Cardiac fibroblast (primary cell): ENCODE measurements at places on chromosomes 1 and 21.

DNA sequence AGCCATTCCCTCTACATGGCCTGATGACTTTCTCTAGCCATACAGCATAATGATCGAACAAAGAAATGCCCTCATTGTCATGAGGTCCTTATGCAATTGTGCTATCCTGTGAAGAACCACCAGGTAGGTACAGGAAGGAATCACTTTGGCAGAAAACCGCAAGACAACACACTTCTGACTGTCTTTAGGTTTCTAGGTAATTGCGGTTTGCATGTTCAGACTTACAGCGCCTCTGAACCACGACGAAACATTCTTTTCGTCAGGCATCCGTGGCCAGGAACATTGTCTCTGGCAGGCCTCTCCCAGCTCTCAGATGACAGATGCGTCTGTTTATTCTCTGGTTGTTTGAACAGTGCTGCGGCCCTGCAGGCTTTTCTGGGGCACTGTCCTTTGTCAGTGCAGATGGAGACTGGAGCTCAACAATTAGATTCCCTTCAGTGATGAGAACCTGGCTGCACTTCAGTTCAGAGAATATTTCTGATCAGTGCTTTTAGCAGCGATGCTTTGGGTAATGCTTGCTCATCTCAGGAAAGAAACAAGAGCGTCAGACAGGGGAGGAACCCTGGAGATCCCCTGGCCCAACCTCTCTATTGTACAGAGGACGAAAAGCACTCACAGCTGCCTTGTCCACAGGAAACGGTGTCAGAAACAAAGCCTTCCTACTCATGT lies 63.4 kb downstream of the B3GALT5 start:
- DNase-seq, result peak; percentile 44

GRCh38 chr1:21308847-21309652 lies 18.8 kb upstream of the ECE1 start:
- DNase-seq, result peak; percentile 39

- no peak for DNase-seq
These were observed 212.6 kb upstream of the FAM78B start for GRCh38 chr1:166379447-166379846.

DNA sequence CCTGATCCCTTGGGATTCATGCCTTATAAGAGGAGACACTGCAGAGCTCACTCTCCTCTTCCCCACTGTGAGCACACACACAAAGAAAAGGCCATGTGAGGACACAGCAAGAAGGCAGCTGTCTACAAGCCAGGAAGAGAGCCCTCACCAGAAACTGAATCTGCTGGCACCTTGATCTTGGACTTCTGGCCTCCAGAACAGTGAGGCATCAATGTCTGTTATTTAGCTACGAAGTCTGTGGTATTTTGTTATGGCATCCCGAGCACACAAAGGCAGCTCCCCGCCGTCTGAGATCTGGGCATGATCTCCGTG lies 47.1 kb upstream of the RPL11 start:
- no peak for DNase-seq

- DNase-seq, result no peak
These were observed 302.2 kb upstream of the ESRRG start for GRCh38 chr1:217025381-217025780.

- DNase-seq, result no peak
These were observed 45.8 kb downstream of the STX6 start for GRCh38 chr1:180976732-180977357.

DNA sequence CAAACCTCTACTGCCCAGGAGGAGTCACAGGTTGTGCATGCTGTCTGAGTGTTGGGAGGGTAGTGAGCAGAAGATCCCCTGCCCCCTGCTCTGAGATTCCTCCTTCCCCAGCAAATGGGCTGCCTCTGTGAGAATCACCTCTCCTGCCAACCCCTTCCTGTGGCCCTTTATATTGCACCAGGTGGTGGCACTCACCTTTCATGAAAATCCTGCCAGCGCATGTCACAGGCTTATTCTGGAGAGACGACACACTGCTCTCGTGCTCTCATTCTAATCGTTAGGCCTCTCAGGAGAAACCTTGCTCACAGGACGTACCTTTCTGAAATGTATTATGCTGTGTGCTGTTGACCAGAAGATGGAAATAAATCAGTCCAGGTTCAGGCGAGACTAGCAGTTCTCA lies 113.7 kb downstream of the RGL1 start:
- DNase-seq, result no peak

- no peak for DNase-seq
These were observed 37.6 kb downstream of the CRYAA start for GRCh38 chr21:43206231-43207042.

DNA sequence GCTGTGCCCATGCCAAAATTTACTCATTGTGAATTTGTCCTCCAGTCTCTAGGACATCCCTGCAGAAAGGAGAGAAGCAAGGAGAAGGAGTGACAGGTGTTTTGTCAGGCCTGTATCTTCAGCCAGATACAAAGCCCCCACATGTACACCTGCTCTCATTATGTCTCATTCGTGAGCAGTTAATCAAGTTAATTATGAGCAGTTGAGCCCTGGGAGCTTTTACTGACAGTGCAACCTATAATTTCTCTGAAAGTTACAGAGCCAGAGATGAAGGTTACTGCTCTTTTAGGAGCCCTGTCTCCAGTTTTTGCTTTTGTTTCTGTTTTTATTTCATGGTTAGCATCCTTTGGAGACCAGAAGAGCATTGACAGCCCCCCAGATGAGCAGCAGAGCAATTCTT lies 5.0 kb upstream of the ILDR2 start:
- DNase-seq, result no peak

DNA sequence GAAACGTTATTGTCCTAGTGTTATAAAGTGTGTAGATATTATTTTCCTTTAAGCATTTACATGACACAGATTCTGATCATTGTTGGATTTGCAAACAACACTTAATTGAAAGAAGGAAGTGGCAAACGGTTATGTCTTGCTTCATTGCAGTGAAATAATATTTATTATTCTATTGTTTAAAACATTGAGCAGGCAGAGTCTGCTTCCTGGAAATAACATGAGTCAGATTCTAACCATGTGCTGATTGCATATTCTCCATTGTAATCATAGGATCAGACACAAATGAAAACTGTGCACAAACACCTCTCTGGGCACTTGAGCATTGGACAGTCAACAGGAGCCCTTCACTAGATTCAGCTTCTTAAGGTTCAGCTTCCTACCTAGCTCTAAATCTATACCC lies 46.8 kb upstream of the USP25 start:
- DNase-seq, result peak; percentile 52

- DNase-seq, result no peak
These were observed 42.7 kb downstream of the RHOU start for GRCh38 chr1:228778026-228778425.

DNA sequence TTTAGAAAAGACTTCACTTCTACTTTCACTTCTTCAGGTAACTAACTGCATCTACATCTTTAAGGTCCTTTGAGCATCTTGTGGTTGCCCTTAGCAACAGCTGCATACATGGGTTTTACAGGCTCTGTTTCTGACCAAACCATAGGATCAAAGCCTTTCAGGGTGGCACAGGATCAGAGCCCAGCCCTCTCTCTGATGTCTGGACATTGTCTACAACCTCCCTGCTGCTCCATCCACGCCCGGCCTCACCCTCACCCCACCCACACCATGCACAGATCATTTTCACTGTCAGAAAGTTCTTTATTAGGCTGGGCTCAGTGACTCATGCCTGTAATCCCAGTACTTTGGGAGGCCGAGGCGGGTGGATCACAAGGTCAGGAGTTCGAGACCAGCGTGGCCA lies 5.2 kb downstream of the NCF2 start:
- DNase-seq, result no peak
